ENCODE measurements at places on chromosomes 7 and 10. TPM values are rescaled to one million over a fixed set of nuclear protein-coding genes. Genes with fewer than 3 reads are reported as not detected.
A peak's percentile ranks its signal among the peaks of the same experiment; 100 is the strongest.

- DNase-seq: no peak
These were observed 163.8 kb upstream of the KLF6 start for GRCh38 chr10:3948843-3949242.

Gene GCK
- total RNA-seq: 7.7 TPM

Gene MALRD1
- total RNA-seq: 2.3 TPM

Gene AGMO
- total RNA-seq: 0.64 TPM

DNA sequence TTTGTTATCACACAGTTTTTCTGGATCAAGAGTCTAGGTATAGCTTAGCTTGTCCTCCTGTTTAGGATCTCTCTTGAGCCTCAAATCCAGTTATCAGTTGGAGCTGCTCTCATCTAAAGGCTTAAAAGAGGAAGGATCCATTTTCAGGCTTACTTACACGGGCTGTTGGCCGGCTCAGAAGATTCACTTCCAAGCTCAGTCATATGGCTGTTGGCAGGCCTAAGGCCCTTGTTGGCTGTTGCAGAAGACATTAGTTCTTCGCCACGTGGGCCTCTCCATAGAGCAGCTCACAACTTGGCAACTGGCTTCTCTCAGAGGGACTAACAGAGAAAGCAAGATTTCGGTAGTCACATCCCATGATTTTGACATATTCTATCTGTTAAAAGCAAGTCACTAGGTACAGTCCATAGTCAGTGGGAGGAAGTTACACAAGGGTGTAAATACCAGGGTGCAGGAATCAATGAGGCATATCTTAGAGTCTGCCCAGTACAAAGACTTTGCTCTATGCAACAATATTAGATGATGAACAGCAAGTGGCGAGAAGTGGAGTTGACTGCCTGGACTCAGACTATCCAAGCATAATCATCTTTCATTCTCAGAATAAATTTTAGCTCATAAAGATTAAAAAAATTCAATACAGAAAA, 280.1 kb upstream of the MBL2 start:
- DNase-seq: no peak

GRCh38 chr10:90621577-90621976, 236.3 kb downstream of the HTR7 start:
- no peak for DNase-seq

GRCh38 chr7:1667566-1668395, 2.3 kb upstream of the ELFN1 start:
- no peak for DNase-seq

Gene MYOZ1
- total RNA-seq: 0.18 TPM

DNA sequence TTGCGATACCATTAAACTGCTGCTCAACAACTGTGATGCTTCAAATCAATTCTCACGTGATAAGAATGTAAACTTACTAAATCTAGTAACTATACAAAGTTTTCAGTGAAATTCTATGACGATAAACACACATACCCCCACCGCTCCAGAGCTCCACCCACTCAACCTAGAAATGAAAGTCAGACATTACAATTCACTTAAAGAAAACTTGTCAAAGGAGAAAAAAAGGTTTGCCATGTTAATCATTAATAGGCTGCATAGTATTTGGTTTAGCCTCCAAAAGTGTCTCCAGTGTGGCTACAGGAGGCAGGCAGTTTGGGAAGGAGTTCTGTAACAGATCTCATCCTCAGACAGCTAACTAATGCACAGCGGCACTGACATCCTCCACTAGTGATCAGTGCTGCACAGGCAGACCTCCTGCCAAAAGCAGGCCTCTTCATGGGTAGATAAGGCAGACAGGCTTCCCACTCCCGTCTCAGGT, 3.1 kb downstream of the HERPUD2 start:
- DNase-seq: peak; percentile 33

DNA sequence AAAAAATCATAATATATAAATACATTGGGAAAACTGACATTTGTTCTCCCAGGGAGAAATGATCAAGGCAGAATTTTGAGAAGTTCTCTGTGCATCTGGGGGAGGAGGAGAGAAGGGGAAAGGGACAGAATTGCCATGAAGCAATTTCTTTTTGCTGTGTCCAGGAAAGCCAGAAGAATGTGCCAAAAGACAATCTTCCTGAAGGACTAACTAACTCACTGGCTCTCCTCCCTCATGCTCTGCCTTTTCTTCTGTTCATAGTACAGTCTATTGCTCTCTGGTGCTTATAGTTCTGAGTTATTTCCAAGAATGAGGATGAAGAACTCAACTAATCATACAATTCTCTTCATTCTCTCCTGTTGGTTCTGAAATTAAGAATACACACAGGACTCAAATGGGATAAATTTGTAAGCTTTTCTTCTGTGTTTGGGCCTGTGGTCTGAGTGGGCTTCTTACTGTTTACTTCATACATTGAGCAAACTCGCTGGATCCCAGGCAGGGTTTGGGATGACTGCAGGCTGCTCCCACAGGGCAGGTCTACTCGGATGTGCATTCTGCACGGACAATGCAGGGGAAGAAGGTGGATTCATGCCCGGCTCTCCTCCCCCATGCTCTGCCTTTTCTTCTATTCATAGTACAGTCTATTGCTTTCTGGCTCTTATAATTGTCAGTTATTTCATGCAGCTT, 22.2 kb upstream of the FAM171A1 start:
- DNase-seq: no peak

- no peak for DNase-seq
These were observed 1.1 kb upstream of the ICA1 start for GRCh38 chr7:8263048-8263447.

- no peak for DNase-seq
These were observed 14.3 kb upstream of the BHLHA15 start for GRCh38 chr7:98196706-98197605.

- DNase-seq: no peak
These were observed 23.3 kb downstream of the TBATA start for GRCh38 chr10:70761727-70762350.

Gene AGR2
- 1.9 TPM for total RNA-seq

- DNase-seq: no peak
These were observed 66.5 kb upstream of the SHTN1 start for GRCh38 chr10:117071286-117072050.

Gene FAM25G
- total RNA-seq: not detected

- peak; percentile 53 for DNase-seq
These were observed at the start of gene PALD1 for GRCh38 chr10:70478191-70479164. Gene PALD1, plus strand, starts transcription at chr10:70478767. Its CDS starts 47,185 bp downstream, at chr10:70525952.

DNA sequence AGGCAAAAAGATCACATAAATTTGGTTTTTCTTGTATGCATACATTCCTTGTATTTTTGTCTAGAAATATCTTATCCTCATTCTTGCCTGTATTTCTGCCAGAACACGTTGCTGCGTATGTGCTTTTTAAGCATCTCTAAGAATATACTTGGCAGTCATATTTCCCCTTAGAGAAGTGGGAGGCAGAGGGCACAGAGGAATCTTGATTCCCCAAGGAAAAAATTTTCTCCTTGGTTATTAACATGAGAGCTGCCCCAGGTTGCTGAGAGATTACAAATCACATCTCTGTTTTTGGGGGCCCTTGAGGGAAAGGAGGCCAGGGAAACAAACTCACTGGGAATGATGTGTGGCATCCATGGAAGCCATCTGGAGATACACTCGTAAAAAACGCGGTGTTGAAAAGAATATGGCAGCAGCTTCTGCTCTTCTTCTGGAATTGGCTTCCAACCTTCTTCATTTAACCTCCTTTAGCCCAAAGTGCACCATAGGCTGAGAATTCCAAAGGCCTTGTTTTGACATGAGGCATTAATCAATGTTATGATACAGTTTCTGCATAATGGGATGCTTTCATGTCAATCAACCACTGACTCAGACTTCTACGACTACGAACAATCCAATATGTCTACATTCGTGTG, 684.3 kb upstream of the SORCS1 start:
- DNase-seq: no peak

Gene KLLN
- total RNA-seq: 0.82 TPM

All from cerebellum (tissue), 4 donors.